ENCODE measurements at places on chromosomes 3 and 15. TPM values are rescaled to one million over a fixed set of nuclear protein-coding genes. Genes with fewer than 3 reads are reported as not detected.
A peak's percentile ranks its signal among the peaks of the same experiment; 100 is the strongest.

Gene UROC1
- polyA plus RNA-seq: 0.27 TPM

Gene CPN2
- polyA plus RNA-seq: 2.0 TPM

Gene ZNF662
- polyA plus RNA-seq: 0.67 TPM

Gene GTF2E1
- 3.6 TPM for polyA plus RNA-seq

Gene ITIH1
- polyA plus RNA-seq: not detected

Gene DLL4
- 13.2 TPM for polyA plus RNA-seq

Gene RETNLB
- polyA plus RNA-seq: not detected

Gene PLSCR2
- polyA plus RNA-seq: 0.65 TPM

GRCh38 chr3:111864821-111865656 is 6.0 kb downstream of the PHLDB2 start:
- no peak for DNase-seq
- no peaks in the 10 kb centered on the region for H3K36me3 ChIP-seq
- no peaks in the 10 kb centered on the region for H3K27me3 ChIP-seq
- H3K27ac ChIP-seq: no peak overlapping the region
- no peak overlapping the region for H3K4me3 ChIP-seq

DNA sequence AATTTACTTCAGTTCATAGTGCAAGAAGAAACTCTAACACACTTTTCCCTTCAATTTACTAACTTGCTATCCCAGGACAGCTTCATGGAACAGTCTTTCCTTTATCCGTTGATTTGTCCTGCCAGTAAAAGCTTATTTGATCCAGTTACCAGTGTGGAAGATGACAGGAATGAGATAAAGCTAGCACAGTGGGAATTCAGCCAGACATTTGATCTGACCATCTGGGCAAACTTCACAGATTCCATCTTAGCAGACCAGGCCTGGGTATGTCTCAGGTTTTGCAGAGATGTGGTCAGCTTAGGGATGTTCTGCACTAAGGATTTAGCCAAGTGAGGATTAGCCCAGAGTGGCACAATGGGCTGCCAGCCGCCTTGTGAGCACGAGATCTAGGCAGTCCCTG is 19.7 kb downstream of the CEMIP start:
- no peak for DNase-seq
- no peak overlapping the region for H3K4me3 ChIP-seq
- H3K27ac ChIP-seq: no peak overlapping the region

GRCh38 chr3:125212509-125213363 is at the start of gene SLC12A8:
TSS of gene SLC12A8 (minus strand) at chr3:125212748. CDS start at chr3:125211349, 1,399 bp downstream.
- H3K36me3 ChIP-seq: no peaks in the 10 kb centered on the region
- peak; percentile 68 for DNase-seq
- H3K4me1 ChIP-seq: no peaks in the 10 kb centered on the region
- no peaks in the 10 kb centered on the region for H3K27me3 ChIP-seq
- peak within 1 kb of the TSS; percentile 41 for H3K4me3 ChIP-seq
- peak within 1 kb of the TSS; percentile 8 for H3K27ac ChIP-seq

DNA sequence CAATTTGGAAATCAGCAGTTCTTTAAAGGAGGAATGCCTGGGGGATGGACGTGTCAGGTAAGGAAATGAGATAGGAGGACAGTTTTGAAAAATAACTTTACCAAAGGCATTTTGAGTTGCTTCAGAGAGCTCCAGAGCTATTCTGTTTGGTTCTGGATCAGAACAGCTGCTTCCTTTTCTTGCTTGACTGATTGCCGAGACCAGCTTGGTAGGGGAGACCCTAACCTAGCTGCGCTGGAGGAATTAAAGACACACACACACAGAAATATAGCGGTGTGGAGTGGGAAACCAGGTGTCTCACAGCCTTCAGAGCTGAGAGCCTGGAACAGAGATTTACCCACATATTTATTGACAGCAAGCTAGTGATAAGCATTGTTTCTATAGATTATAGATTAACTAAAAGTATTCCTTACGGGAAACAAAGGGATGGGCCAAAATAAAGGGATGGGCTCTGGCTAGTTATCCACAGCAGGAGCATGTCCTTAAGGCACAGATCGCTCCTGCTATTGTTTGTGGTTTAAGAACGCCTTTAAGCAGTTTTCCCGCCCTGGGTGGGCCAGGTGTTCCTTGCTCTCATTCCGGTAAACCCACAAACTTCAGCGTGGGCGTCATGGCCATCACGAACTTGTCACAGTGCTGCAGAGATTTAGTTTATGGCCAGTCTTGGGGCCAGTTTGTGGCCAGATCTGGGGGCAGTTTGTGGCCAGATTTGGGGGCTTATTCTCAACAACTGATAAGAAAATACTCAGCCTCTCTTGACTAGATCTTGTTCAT is 556.0 kb downstream of the ROBO1 start:
- no peaks in the 10 kb centered on the region for H3K27me3 ChIP-seq
- no peak for DNase-seq
- H3K27ac ChIP-seq: no peak overlapping the region
- no peaks in the 10 kb centered on the region for H3K4me1 ChIP-seq
- no peak overlapping the region for H3K4me3 ChIP-seq

DNA sequence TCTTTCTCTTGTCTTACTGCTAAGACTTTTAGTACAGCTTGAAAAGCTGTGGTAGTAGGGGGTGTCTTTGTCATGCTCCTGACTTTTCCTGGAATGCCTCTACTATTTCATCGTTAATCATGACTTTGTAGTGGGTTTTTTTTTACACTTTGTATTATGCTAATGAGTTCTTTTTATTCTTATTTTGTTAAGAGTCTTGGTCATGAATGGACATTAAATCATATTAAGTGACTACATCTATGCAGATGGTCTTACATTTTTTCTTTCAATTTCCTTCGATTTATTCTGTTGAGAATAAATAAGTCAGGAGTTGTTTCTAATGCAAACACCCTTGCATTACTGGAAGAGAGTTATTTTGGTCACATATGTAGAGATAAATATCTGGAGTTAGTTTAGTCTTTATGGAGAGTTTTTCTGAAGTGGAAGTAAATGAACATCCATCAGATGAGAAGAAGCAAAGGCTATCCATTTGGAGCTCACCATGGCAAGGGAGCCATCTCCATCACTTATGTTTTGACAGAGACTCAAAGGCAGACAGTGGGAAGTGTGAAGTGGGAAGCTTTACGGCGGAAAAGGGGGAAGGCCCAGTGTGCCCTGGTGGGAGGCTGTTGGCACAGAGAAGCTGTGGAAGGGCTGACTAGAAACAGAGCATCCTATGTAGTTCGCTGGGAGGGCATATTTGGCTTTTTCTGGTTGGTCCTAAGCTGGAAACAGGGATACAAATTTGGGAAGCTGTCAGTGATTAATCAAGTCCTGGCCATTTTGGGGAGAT is 73.1 kb upstream of the PRR23E start:
- H3K4me3 ChIP-seq: no peak overlapping the region
- H3K27ac ChIP-seq: no peak overlapping the region
- H3K27me3 ChIP-seq: peaks cover 2% of the 10 kb centered on the region
- no peaks in the 10 kb centered on the region for H3K4me1 ChIP-seq
- no peaks in the 10 kb centered on the region for H3K36me3 ChIP-seq

DNA sequence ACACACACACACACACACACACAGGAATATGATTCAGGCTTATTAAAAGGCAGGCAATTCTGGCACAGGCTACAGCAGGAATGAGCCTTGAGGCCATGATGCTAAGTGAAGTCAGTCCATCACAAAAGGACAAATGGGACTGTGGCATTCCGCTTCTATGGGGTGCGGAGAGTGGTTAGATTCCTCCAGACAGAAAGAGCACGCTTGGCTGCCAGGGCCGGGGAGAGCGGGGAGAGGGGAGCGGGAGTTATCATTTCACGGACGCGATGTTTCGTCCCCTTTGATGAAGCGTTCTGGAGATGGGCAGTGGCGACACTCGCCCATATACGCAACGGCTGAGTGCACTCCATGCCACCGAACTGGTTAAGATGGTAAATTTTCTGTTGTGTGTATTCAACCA is 58.5 kb upstream of the FAM174B start:
- H3K27ac ChIP-seq: peak overlapping the region; percentile 84
- H3K4me3 ChIP-seq: no peak overlapping the region
- no peak for DNase-seq

DNA sequence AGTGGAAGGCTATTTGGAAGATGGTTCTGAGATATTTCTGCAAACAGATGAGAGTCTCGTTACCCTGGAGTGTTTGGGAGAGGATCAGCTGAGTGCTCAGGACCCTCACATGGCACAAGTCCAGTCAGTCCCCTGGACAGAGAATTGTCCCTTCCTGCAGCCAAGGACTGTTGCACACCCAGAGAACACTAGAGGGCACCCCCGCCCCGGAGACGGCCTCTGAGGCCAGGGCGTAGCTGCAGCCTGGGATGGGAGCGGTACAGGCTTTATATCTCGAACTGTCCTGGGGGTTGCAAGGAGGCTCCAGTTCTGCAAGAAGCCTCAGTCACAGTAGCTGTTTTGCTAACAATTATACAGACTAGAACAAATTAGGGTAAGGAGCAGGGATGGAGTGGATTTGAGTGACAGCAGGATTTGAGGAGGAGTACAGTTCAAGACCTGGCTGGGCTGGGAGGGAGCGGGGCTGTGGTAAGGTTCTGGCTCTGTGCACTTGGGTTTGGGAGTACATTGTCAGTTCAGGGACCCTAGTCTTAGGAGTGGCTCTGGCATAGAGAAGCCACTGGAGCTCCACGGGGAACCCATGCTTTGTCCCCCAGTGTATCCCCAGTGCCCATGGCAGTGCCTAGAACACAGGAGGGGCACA is 67.6 kb upstream of the HACD2 start:
- peaks cover 25% of the 10 kb centered on the region for H3K4me1 ChIP-seq
- peaks cover 40% of the 10 kb centered on the region for H3K36me3 ChIP-seq
- no peak overlapping the region for H3K27ac ChIP-seq

DNA sequence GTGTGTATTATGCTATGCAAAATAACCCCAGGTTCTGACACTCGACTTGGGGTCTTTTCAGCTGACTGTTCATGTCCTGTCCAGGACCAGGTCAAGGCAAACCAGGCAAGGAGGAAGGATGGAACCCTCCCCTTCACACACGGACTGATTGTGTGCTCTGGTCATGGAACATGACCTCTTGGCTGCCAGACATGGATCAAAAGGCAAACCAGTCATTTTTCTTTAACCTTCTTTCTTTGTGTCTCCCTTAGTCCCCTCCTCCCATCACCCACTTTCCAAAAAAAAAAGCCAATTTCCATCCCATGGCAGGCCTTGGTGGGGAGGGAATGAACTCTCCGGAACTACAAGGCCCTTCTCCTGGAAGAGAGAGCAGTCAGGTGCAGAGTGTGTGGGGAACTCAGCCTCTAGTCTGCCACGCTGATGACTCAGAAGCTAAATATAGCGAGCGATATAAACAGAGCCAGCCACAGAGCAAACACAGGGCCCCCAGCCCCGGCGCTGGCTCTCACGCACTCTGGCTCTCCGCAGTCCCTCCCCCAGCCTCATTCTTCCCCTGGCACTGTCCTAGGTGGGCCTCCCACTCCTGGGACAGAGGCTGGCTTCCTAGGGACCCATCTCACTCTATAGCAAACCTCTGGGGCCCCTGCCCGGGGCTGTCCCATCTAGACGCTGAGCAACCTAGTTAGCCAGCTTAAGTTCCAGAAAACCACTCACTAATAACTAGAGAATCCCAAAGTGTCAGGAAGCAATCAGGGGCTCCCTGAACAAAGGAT is 10.0 kb downstream of the BMF start:
- no peaks in the 10 kb centered on the region for H3K27me3 ChIP-seq
- H3K36me3 ChIP-seq: peaks cover 49% of the 10 kb centered on the region
- peak; percentile 96 for DNase-seq
- peak overlapping the region; percentile 96 for H3K27ac ChIP-seq
- H3K4me1 ChIP-seq: peaks cover 91% of the 10 kb centered on the region

GRCh38 chr3:148735597-148735996 is 37.9 kb downstream of the AGTR1 start:
- H3K27ac ChIP-seq: no peak overlapping the region
- no peaks in the 10 kb centered on the region for H3K36me3 ChIP-seq
- no peak for DNase-seq
- no peaks in the 10 kb centered on the region for H3K27me3 ChIP-seq

GRCh38 chr15:98948456-98948855 is 59.1 kb downstream of the PGPEP1L start:
- no peaks in the 10 kb centered on the region for H3K27me3 ChIP-seq
- H3K4me1 ChIP-seq: no peaks in the 10 kb centered on the region
- no peak overlapping the region for H3K27ac ChIP-seq
- DNase-seq: no peak
- H3K4me3 ChIP-seq: no peak overlapping the region

DNA sequence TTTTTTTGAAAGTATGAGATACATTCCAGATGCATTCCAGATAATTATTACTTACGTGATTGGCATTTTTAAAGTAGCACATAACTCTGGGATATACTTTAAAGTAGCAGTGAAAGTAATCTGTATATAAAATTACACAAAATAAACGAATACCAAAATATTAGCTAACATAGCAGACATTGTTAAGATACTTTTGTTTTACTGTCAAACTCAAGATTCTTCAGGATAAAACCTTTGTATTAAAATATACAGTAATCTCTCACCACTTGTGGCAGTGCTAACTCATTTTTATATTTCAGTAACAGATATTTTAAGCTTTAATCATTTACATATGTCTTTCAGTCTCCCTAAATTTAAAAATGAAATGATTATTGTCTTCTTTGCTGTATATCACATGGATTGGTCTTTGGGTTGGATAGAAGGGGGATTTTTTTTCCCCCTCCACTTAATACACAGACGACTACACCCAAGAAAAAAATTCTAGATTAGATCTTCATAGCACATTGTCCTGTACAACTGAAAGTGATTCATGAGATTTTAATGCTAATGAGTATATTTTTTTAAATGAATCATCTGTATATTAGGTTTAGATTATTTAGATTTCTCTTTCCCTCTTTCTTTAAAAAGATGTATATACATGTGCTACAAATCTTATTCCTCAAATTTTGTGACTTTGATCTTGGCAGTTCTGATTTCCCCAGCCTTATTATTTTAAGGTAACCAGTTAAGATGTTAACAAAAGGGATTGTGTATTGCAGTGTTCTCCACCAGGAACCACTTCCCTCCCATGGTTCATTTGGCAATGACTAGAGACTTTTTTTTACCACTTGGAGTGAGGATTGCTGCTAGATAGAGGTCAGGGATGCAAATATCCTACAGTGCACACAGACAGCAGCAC is 24.5 kb upstream of the EBLN2 start:
- no peak overlapping the region for H3K27ac ChIP-seq
- H3K4me3 ChIP-seq: no peak overlapping the region

GRCh38 chr3:178103140-178103539 is 433.1 kb upstream of the KCNMB2 start:
- H3K4me1 ChIP-seq: no peaks in the 10 kb centered on the region
- no peaks in the 10 kb centered on the region for H3K36me3 ChIP-seq
- no peaks in the 10 kb centered on the region for H3K27me3 ChIP-seq
